ENCODE measurements at places on chromosomes 16 and 17.

- no peak for DNase-seq
Measured at GRCh38 chr17:78933959-78934568, 8.9 kb upstream of the TIMP2 start.

GRCh38 chr17:79581324-79581932 lies 29.4 kb downstream of the RBFOX3 start:
- no peak for DNase-seq

GRCh38 chr17:36940313-36941264 lies 3.3 kb downstream of the LHX1 start:
- no peak for DNase-seq

DNA sequence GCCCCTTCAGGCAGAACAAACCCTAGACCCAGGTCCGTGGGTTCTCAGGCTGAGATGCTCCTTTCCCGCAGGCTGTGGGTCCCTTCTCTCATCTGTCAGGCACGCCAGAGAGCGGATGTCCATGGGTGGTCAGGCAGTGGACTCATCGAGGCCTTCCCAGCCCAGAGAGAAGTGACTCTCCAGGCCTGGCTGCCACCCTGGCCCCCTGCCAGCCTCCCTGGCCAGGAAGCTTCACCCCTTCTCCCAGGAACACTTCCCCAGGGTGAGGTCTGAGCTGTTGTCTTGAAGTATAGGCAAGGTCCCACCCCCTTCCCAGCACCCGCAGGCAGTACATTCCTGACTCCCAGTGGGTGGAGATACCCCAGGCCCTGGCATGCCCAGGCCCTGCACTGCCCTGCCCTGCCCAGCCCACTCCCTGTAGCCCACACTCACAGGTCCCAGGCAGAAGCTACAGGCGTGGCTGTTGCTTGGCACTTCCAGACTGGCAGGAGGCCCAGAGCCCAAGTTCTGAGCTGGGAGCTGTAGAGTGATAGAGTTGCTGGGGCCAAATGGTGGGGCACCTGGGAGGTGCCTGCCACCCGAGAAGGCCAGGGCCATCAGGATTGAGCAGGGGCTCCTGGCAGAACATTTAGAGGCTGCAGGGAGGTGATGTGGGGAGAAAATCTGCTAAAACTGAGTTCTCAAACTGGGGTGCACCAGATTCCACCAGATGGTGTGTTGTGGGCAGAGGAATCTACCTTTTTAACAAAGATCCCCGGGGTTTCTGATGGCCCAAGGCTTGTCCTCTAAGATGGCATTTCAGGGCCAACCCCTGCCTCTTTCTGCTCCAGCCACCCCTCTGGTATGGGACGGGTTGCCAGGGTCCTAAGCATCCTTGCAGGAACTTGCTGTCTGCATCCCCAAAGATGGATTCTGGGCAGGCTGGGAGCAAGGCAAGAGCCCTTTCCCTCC lies 6.7 kb downstream of the ITGA3 start:
- DNase-seq, result no peak

DNA sequence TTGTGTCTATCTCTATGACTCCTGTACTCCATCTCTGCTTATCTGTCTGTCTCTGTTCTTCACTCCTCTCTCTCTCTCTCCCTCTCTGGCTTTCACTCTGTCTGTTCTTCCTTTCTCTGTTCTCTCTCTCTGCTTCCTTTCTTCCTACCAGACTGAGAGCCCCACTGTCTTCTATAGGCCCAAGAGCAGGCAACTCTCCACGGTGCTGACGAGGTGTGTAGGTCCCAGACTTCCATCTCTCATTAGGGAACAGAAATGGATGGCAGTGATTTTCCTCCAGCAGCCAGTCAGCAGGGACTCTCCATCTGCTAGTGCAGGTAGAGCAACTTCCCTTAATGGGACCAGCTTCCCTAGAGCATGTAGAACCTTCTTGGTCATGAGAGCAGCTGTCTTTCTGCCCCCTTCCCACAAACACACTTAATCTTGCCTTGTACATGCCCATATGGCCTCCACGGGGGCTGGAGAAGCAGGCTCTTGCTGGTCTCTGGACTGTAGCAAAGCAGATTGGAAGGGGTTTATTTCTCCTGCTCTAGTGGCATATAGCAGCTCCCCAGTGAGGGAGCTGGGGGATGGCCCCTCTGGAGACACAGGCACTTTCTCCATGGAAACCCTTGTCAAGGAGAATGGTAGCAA lies 47.8 kb upstream of the NLRP1 start:
- no peak for DNase-seq

- no peak for DNase-seq
Measured at GRCh38 chr17:4900231-4901107, 1.1 kb downstream of the C17orf107 start.

GRCh38 chr17:44796731-44797130 lies 33.4 kb downstream of the GJC1 start:
- no peak for DNase-seq

Measured in NT2/D1 (cell line).